Right lobe of liver (tissue), 6 donors: ENCODE measurements at places on chromosomes 7 and 10. TPM values are rescaled to one million over a fixed set of nuclear protein-coding genes. Genes with fewer than 3 reads are reported as not detected.
A peak's percentile ranks its signal among the peaks of the same experiment; 100 is the strongest.

DNA sequence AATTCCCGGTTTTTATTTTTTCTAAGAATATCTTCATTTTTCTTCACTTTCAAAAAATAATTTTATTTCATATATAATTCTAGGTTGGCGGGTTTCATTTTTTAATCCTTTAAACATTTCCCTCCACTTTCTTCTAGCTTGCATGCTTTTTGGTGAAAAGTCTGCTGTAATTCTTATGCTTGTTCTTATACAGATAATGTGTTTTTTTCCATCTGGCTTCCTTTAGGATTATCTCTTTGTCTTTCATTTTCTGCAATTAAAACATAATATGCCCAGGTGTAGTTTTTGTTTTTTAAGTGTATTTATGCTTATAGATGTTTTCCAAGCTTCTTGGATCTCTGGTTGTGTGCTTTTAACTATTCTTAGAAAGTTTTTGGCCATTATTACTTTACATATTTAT lies 341.3 kb upstream of the SEMA3C start:
- H3K4me1 ChIP-seq, result no peaks in the 10 kb centered on the region
- H3K27ac ChIP-seq, result no peak overlapping the region
- H3K27me3 ChIP-seq, result no peaks in the 10 kb centered on the region

DNA sequence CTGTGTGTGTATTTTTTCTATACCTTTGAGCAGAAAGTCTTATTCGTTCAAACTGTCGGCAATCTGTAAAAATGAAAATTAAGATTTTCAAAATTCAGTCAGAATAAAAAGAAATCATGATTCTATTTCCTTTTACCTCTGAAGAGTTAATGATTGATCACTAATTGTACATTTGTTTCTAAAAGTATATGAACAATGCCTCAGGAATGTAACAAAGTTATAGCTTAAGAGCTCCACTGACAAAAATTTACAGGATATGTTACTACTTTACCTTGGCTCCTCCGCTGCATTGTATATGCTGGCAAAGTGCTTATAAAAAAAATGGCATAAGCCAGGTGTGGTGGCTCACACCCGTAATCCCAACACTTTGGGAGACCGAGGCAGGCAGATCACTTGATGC lies 225.7 kb downstream of the VTI1A start:
- no peaks in the 10 kb centered on the region for H3K4me1 ChIP-seq
- H3K4me3 ChIP-seq, result no peak overlapping the region
- no peaks in the 10 kb centered on the region for H3K36me3 ChIP-seq

DNA sequence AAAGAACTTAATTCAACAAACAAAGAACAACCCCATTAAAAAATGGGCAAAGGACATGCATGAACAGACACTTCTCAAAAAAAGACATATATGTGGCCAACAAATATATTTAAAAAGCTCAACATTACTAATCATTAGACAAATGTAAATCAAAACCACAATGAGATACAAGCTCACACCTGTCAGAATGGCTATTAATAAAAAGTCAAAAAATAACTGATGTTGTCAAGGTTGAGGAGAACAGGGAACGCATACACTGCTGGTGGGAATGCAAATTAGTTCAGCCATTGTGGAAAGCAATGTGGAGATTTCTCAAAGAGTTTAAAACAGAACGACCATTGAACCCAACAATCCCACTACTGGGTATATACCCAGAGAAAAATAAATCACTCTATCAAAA lies 19.1 kb downstream of the ZFAND4 start:
- H3K36me3 ChIP-seq, result no peaks in the 10 kb centered on the region
- DNase-seq, result no peak
- H3K27ac ChIP-seq, result no peak overlapping the region
- H3K4me1 ChIP-seq, result no peaks in the 10 kb centered on the region
- H3K27me3 ChIP-seq, result no peaks in the 10 kb centered on the region

GRCh38 chr10:48500771-48501170 lies 104.1 kb downstream of the ARHGAP22 start:
- no peaks in the 10 kb centered on the region for H3K4me1 ChIP-seq
- H3K27me3 ChIP-seq, result no peaks in the 10 kb centered on the region
- H3K4me3 ChIP-seq, result no peak overlapping the region
- H3K27ac ChIP-seq, result no peak overlapping the region

DNA sequence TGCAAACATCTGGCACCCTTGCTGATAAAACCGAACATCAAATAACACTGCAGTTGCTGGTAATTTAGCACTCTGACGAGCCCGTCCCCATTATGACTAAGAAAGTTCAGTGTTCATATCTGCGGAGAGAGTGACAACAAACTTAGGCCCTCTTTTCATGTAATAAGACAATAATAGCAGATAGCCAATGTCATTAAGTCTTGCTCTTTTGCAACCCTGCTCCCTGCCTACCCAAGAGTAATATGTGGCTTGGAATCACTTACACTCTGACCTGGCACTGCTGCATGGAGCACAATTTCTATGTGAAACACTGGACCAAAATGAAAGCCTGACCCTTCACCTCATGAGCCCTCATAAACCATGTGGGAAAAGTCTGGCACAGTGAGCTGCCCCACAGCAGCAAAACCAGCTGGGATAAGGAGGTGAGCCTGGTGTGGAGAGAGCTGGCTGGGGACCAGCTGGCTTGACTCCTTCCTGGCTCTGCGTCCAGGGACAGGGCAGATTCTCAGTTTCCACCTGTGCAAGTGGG lies 86.5 kb downstream of the HIPK2 start:
- H3K4me3 ChIP-seq, result no peak overlapping the region
- no peaks in the 10 kb centered on the region for H3K36me3 ChIP-seq
- H3K27me3 ChIP-seq, result no peaks in the 10 kb centered on the region
- peak; percentile 93 for DNase-seq
- H3K4me1 ChIP-seq, result peaks cover 28% of the 10 kb centered on the region
- peak overlapping the region; percentile 46 for H3K27ac ChIP-seq

The CCDC3 gene
- 6.1 TPM for total RNA-seq

The TMEM184A gene
- 22.2 TPM for total RNA-seq

The MOGAT3 gene
- total RNA-seq, result 14.6 TPM

The WNT2 gene
- total RNA-seq, result 0.62 TPM
